ENCODE measurements at places on chromosomes 16 and 17.

DNA sequence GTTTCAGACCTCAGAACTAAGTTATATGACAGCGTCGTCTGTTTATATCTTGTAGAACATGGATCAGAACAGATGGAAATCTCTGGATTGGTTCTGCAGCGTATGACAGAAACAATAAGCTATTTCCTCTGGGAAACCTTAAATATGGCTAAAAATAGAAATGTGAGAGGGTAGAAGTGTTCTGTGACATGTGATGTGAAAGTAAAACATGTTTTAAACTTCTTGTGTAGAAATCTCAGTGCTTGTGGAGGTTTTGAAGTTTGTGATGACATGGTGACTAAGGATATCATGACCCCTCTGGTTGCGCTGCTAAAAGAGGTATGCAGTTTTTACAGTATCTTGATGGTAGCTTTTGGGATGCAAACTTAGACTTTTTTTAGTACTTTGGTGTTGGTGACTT is 2.8 kb downstream of the HEATR3 start:
- DNase-seq, result peak; percentile 71

DNA sequence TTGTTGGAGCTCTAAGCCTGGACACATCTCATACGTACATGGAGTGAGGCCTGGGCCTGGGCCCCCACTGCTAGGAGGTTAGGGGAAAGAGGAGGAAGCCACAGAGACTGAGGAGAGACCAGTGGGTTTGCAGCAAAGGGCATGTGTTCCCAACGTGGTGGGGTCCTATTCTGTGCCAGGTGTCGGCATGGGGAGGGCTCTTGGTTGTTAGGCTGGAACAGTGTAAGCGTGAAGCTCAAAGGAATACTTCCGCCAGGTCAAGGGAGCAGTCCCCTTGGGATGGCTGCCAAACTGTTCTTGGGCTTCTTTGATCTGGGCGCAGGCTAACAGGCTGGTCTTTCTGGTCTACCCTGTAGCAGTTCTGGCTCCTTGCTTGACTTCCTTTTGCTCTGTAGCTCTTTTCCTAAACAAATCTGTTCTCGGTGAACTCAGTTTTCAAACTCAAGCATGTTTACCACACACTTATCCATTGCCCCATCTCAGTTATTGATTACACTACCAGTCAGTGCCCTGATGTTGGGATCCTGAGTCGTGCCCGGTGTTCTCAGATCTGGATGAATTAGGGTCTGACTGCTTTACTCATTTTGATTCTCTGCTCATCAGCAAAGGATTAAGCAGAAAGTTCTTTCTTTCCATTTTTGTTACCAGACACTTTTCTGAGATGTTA is 36.4 kb downstream of the GPT2 start:
- DNase-seq, result no peak

GRCh38 chr17:17164676-17165075 is 41.5 kb downstream of the PLD6 start:
- DNase-seq, result no peak

DNA sequence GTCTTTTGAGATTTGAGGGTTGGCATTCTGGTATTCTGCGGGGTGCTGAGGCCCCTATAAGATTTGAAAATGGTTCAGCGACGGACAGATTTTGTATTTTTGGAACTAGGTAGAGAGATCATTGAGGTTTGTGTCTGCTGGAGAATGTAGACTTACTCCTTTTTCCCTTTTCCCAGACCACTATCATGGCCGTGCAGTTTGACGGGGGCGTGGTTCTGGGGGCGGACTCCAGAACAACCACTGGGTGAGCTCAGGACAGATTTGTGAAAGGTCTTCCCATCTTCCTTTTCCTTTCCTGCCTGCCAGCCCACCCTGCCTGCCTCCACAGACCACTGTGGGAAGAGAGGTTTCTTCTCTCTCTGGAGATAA is 572 bp downstream of the PSMB6 start:
- DNase-seq, result peak; percentile 24

DNA sequence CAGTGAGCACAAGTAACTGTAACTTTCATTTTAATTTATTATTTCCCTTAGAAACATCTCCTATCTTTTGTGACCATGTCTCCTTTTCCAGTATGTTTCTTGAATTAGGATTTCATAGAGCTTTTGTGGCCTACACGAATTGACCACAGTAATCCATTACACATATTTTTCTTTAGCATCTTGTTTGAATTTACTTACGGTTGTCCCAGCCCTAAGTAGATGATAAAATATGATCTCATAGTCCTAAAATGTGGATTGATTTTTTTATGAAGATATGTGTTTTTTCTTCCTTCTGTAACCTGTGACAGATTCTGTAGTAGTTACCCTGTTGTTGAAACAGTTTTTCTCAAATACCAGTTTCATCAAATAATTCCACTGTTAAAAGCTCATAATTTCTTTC is 61.5 kb downstream of the NF1 start:
- DNase-seq, result peak; percentile 34

DNA sequence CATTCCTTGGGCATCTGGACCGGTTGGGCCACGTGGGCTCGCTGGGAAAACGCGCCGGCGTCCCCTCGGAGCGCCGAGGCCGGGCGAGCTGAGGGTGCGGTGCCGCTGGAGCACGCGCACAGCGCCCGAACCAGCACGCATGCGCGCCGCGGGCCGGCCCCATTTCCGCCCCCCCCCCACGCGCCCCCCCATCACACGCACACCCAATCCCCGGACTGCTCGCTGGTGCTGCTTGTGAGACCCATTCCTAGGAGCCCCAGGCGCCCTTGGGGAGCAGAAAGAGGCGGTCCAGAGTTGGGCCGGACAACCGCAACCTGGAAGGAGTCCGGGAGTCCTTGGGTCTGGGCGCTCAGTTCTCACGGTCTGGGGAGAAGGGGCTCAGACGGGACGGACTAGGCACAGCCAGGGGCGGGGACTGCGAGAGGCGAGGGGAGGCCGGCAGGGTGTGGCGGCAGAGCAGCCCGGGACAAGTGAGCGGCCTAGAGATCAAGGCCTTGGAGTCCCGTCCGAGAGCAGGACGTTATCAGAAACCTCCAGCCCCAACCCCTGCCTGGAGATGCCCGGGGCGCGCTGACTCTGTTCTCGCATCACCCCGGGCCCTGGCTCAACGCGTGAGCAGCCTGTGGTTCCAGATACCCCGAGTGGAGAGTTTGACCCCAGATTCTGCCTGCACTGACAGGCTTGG is 6.0 kb upstream of the CBX8 start:
- no peak for DNase-seq

- DNase-seq, result no peak
Observed at GRCh38 chr17:17342242-17342945, 39.2 kb downstream of the NT5M start.

DNA sequence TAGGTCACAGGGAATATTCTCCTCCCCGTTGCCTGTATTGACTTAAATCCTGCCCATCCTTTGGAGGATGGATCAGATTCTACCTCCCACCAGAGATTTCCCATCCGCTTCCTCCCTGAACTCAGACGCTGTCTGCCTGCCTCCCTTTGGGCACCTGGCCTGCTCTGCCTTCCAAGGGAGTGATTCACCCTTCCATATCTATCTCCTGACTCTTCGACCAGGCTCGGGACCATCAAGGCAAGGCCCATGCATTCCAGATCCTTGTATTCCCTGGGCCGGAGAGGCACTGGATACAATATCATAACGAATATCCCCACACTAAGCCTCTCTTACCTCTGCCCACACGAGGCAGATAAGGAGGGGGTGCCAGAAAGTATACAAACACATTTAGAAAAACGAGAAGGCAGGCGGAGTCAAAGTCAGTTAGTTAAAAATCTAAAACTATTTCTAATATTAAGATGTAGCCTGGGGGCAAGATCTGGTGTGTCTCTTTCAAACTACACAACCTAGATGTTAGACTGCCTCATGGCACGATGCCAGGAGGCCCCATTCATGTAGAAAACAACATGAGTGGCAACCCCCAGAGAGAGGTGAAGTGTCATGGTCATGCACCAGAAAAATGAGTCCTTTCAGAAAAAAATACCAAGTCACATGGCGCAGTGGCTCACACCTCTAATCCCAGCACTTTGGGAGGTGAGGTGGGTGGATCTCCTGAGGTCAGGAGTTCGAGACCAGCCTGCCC is 9.2 kb downstream of the PMP22 start:
- peak; percentile 21 for DNase-seq

- DNase-seq, result no peak
Observed at GRCh38 chr17:30831257-30831656, 509 bp upstream of the ATAD5 start.

DNA sequence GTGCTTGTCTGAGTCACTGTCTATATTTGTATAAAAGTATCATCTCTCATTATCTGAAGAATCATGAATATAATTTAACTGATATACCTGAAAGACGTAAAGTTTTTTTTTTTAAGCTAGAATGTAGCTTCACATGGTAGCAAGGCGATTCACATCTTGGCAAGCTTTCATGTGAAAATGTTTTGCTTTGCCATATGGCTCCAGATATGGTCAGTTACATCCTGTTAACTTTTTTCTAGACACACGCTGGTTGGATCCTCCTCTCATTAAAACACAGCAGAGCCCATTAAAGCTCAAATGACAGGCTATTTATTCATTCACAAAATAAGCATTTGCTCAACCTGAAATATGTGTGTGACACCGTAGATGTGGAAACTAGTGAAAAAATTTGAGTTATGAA is 412.8 kb downstream of the KIF2B start:
- DNase-seq, result no peak

GRCh38 chr16:15792563-15792971 is 64.3 kb downstream of the MYH11 start:
- DNase-seq, result no peak

- DNase-seq, result no peak
Observed at GRCh38 chr16:10930755-10931093, 11.5 kb downstream of the DEXI start.

- no peak for DNase-seq
Observed at GRCh38 chr17:73182616-73183310, 10.1 kb upstream of the COG1 start.

- DNase-seq, result no peak
Observed at GRCh38 chr17:80468781-80469493, 7.5 kb downstream of the NPTX1 start.

- DNase-seq, result no peak
Observed at GRCh38 chr16:50645563-50646220, 35.4 kb downstream of the SNX20 start.

DNA sequence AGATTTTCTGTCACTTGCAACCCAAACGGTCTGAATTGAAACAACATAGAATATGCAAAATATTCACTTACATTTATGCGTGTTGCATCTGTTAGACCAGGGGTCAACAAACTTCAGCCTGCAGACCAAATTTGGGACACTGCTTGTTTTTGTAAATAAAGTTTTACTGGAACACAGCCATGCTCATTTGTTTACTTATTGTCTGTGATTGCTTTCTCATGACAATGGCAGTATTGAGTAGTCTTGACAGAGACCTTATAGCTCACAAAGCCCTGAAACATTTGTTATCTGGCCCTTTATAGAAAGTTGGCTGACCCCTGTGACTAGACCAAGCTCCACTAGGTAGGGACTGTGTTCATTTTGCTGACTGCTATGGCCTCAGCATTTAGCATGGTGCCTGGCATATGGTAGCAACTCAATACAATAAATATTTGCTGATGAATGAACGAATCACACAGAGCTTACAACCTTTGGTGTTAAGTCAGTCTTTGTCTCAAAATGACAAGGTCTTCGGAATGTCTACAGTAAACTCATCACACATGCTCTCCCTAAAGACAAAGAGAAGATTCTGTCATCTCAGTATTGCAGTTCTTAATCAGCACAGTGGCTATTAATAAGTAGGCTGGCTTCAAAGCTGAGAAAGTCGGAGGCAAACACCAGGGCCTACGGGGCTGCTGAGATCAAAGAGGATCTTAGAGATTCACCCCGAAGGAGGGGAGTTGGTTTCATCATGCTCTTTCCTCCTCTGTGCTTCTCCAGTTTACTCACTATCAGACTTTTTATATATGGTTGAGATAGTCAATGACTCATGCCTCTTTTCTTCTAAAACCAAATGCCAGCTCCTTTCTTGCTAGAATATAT is 95.2 kb upstream of the AXIN2 start:
- no peak for DNase-seq

- DNase-seq, result no peak
Observed at GRCh38 chr16:88669980-88670379, 7.1 kb upstream of the MVD start.

DNA sequence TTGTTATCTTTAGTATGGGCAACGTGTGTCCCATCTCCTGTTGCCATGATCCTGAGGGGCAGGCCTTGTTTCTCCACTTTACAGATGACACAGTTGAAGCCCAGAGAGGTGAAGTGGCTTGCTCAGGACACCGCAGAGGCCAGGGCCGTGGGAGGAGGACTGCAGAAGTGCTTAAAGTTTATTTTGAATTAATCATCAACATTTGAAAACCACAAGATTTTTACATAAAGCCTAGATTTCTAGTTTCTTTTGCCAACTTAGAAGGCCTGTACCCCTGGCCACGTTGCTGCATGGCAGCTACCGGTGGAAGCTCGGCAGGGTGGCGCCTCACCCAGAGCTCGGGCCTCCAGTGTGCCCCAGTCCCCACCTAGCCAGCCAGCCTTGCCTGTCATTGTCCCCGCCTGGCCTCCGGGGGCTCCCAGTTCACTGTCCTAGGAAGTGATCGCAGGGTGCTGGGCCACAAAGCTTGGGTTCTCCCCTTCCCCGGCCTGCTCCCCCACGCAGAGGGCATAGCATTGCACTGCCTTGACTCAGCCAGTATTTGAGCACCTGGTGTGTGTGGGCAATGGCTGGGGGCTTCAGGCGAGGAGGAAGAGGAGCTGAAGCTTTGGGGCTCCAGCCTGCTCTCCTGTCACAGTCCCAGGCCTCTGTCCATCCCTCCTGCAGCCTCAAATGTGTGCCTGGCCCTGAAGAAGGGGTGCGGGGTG is 14.8 kb upstream of the ADCY7 start:
- peak; percentile 87 for DNase-seq

GRCh38 chr17:76720941-76721340 is 5.5 kb downstream of the JMJD6 start:
- no peak for DNase-seq

- no peak for DNase-seq
Observed at GRCh38 chr16:2350500-2350899, 10.0 kb upstream of the ABCA3 start.

DNA sequence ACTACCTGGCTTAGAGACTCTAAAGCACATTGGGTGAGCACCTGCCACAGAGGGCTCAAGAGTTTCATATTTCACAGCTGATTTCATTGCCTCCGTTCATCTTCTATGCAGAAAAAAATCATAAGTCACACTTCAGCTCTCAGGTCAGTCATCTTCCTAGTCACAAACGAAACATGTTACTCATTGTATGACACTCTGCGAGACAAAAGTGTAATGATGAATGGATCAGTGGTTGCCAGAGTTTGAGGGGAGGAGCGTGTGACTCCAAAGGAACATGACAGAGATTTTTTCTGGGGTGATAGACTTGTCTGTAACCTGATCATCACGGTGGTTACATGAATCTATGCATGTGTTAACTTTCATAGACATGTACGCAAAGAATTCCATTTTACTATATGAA is 195.2 kb upstream of the CNTNAP4 start:
- DNase-seq, result no peak
